ENCODE measurements at places on chromosomes 12 and 14.

DNA sequence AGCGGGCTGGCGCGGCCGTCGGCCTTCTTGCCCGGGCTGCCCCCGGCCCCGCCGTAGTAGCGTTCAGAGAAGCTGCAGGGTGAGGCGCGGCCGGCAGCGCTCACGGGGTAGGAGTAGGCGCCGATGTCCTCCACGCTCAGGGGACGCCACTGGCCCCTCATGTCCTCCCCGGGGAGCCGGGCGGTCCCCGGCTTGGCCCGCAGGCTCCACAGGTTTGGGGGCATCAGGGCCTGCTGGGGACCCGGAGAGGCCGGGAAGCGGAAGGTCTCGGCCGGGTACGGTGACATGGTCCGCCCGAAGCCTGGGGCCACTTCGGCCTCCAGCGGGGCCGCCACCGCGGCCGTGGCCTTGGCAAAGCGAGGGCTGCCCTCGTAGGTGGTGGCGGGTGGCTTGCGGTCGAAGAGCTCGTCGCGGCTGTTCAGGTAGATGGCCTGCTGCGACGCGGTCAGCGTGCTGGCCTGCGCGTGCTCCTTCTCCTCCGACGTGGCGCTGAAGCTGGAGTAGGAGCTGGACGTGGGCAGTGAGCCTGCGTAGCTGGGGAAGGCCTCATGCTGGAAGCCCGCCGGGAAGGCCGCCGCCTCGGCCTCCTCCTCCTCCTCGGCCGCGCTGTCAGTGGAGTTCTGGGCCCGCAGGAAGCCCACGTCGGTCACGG, 48.7 kb downstream of the BEGAIN start:
- no peak for DNase-seq

DNA sequence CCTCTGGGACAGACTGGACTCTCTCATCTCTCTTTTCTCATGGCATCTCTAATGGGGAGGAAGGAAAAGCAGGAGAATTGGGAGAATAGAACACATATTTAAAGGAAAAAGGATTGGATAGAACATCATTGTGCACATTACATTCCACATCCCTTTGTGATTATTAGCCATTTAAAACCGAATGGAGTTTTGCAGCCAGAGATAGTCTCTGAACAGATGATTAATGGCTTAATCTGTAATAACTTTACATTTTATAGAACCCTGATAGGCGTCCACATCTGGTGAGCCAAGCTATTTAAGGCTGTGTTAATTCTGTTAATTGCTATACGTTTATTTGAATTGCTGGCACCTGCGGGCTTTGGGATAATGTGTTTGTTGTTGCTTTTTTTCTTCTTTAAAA, 487.3 kb downstream of the NRXN3 start:
- no peak for DNase-seq

GRCh38 chr14:83017296-83017695, 1483.6 kb upstream of the SEL1L start:
- DNase-seq, result no peak

DNA sequence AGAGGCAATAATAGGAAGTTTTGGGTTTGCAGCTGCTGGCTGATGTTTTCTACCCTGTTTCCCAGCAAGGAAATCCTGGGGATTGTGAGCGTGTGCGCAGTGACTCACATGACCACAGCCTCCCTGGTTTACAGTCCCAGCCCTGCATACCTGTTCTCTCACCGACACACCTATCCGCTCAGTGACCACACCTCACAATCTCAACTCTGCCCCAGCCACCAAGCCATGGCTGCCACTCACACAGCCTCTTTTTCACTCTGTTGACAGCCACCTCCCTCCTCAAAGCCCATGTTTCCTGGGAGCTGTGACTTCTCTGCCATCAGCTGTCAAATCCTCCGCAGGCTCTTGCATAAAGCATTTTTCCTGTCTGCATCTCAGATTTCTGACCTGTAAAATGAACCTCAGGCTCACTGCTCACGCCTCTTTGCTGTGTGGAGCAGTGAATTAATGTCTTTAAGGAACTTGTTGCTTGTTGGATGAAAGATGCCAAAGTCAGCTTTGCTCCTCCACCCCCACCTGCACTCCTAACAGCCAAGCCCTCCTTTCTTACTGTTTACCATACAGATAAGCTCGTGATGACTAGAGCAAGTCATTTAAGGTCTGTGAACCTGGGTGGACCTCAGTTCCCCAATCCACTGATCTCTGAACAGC, 43.5 kb downstream of the B4GALNT3 start:
- DNase-seq, result no peak

DNA sequence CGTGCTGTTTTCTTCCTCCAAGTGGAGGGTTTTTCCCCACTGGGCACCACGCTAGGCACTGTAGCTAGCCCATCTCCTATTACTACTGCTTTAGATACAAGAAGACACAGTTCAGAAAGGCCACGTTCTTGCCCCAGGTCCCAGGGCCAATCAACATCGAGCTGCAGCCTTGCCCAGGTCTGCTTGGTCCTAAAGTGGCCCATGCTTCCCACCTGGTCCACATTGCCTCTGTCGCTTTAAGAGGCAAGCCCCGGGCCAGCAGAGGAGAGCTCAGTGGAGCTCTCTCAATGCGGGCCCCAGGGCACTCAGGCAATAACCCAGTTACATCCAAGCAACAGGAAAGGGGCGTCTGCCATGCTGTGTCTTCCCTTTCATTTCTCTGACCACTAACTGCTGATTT, 148.1 kb downstream of the CALM1 start:
- DNase-seq, result no peak

DNA sequence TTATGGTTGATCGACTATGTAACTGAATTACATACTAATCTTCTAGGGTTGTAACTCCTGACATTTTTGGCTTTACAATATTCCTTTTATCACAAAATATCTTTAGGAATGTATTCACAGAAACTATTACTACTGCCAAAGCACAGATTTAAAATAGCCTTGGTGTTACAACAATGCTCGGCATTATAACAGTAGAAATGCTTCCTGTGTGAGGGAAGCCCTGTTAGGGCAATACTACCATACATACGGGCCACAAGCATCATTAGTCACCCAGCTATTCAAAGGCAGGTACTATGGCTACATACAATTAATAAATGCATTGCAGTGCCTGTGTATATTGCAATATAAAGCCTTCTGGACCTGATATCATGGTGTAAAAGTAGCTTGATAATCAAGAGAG, 517.8 kb downstream of the C12orf50 start:
- DNase-seq, result no peak

DNA sequence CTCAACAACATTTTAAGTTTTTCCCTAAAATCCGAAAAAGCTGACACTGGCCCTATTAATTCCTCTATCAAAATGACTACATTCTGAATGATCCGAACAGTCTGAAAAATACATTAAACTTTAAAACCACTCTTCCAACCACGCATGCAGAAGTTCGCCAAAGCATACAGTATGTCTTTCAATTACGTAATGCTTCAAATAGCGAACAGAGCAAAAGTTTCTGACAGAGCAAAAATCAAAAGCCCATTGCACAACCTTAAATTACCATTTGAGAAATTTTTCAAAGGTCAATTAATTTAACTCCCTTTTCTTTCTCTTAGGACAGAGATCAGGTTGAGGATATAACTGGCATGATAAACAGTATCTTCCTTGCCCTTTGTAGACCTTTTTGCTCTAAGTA, 33.2 kb downstream of the LRIG3 start:
- no peak for DNase-seq

DNA sequence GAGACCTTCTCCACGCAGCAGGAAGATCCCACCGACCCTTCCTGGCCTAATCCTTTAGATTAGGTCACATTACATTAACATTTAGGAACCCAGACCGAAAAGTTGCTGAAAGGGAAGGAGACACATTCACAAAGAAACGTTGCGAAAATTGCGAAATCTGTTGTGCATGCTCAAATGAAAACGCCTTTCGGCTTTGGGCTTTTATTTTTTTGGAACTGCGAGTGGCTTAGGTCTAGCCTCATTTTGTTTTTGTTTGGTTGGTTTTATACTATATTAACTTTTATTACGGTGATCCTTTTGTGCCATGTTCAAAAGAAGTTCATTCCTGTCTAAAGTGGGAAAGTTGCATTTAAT, 1.5 kb downstream of the MYF6 start:
- DNase-seq, result no peak

DNA sequence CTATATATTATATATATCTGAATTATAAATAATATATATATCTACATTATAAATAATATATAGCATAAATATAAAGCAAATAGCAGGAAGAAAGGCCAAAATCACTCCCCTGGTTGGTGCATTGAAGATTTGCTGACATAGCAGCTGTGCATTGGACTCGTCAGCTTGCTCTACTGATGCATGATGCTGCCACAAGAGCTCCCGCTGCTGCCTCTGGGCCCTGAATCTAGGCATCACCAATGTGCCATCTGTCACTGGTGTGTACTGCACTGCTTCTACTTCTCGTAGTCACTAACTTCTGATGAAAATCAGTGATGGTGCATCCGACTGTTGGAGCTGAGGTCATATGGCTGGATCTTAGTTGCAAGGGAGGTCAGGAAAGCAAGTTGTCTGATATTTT, 205.0 kb downstream of the ADAMTS20 start:
- DNase-seq, result no peak

DNA sequence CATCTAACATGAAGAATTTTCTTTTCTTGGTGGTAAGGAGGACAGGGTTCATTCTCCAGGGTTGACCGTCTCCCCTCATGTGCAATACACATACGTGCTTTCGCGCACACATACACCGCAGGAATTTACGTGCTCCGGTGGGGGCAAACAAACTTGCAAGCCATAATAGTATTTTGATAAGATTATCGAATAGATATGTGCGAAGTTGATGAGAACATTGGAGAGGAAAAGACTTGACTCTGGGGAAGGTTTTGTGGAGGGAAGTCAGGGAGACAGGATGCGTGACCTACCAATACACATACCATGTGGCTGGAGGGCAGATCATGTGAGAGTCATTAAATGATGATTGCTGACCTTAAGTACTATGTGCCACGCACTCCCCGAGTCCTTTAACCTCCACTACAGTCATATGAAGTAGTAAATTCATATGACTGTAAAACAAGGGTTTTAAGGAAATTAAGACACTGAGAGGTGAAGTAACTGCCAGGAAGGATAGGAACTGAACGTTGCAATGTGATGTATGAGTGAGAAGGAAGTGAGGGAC, 921 bp downstream of the RAD51B start:
- DNase-seq, result no peak

- no peak for DNase-seq
Observed at GRCh38 chr12:49953961-49954846, 3.7 kb downstream of the AQP2 start.

DNA sequence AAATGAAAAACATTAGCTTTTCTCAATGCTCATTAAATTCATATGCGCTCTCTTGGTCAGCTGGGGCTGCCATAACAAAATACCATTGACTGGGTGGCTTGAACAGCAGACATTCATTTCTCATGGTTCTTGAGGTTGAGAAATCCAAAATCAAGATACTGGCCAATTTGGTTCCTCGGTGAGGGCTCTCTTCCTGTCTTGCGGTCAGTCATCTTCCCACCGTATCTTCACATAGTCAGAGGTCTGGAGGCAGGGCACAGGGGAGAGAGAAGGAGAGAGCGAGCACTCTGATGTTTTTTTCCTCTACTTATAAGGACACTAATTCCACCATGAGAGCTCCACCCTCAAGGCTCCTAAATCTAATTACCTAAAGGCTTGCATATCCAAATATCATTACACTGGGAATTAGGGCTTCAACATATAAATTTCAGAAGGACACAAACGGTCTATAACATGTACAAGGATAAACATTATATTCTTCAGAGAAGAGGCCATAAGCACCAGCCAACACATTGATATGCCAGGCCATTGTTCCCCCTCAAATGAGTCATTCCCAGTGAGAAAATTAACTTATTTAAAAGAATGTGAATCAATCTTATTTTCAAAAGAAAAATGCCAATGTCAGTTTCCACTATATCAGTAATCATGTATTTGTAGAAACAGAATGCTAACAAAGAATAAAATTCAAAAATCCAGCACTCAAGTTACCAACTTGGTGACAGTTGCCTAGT, 152.2 kb downstream of the BTG1 start:
- DNase-seq, result no peak

- DNase-seq, result no peak
Observed at GRCh38 chr12:25985316-25986175, 27.1 kb downstream of the RASSF8 start.

- DNase-seq, result no peak
Observed at GRCh38 chr12:25670076-25671055, 117.3 kb upstream of the LMNTD1 start.

GRCh38 chr12:54389607-54390175, 5.2 kb upstream of the ZNF385A start:
- no peak for DNase-seq

GRCh38 chr12:49888461-49889151, 15.1 kb downstream of the FAIM2 start:
- no peak for DNase-seq

- no peak for DNase-seq
Observed at GRCh38 chr14:51513281-51513680, 138.4 kb upstream of the FRMD6 start.

DNA sequence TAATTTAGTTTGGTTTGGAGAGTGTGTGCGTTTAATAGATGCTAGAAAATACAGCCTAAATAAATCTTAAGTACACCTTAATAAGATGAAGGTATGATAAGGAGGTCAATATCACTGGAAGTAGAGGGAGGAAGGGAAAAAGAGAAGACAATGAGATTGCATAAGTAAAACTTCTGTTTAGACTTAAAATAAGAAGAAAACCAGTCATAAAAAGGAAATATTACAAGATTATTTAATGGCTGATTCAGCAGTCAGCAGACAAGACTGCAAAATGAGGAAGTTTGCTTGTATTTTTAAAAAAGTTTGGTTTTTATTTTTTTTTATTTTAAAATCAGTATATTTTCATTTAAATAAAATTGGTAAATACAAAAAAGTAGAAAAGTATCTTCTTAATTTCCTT, 3.2 kb downstream of the SLC38A6 start:
- no peak for DNase-seq

- no peak for DNase-seq
Observed at GRCh38 chr12:43406801-43407200, 145.2 kb downstream of the ADAMTS20 start.

DNA sequence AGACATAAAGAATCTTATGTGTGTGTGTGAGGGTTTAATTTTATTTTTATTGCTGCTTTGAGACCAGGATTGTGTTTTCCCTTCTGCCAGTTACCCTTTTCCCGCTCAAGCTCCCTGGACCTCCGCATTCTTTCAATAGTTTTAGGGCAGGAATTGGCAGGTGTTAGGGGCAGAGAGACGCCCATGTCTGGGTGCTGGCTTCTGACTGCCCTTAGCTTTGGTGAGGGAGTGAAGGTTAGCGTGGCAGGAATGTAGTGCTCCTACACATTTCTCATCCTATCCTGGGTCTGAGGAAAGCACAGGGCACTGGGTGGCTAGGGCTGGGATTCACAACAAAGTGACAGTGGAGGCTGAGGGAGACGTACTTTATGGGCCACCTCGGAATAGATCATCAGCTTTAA, 428.1 kb downstream of the ZFP36L1 start:
- DNase-seq, result no peak

- DNase-seq, result no peak
Observed at GRCh38 chr12:1130164-1130563, 139.1 kb downstream of the ERC1 start.

- DNase-seq, result no peak
Observed at GRCh38 chr14:103198131-103199105, 75.2 kb downstream of the TNFAIP2 start.

DNA sequence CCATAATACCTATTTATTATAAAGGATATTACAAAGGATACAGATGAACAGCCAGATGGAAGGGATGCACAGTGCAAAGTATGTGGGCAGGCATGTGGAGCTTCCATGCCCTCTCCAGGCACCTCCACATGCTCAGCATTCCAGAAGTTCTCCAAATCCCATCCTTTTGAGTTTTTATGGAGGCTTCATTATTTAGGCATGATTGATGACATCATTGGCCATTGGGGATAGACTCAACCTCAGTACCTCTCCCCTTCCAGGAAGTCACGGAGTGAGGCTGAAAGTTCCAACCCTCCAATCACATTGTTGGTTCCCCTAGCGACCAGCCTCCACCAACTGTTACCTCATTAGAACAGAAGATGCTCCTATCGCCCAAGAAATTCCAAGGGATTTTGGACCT, 156.4 kb downstream of the ATP23 start:
- no peak for DNase-seq
